ENCODE measurements at places on chromosomes 5 and 9. TPM values are rescaled to one million over a fixed set of nuclear protein-coding genes. Genes with fewer than 3 reads are reported as not detected.

The SLC25A48 gene
- total RNA-seq = 1.4 TPM

GRCh38 chr5:116137544-116138378 is 52.9 kb downstream of the COMMD10 start:
- no peak for DNase-seq

The CCL21 gene
- 2.0 TPM for total RNA-seq

The CCNI2 gene
- 4.5 TPM for total RNA-seq

DNA sequence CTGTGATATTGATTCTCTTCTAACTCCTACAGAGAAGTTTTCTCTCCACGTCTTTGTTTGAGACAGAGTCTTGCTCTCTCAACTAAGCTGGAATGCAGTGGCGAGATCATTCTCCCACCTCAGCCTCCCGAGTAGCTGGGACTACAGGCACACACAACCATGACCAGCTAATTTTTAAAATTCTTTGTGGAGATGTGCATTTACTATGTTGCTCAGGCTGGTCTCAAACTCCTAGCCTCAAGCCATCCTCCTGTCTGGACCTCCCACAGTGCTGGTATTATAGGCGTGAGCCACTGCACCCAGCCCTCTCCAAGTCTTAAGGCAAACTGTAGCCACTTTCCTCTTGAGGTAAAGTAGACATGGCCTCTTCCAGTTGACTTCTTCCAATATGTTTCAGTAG is 72.2 kb downstream of the SNX18 start:
- no peak for DNase-seq

The TMEM167A gene
- total RNA-seq = 34.7 TPM

The PCSK5 gene
- total RNA-seq = 50.6 TPM

The ATP6V1G1 gene
- 233 TPM for total RNA-seq

- no peak for DNase-seq
These were observed 267.8 kb downstream of the MAT2B start for GRCh38 chr5:163773226-163773625.

DNA sequence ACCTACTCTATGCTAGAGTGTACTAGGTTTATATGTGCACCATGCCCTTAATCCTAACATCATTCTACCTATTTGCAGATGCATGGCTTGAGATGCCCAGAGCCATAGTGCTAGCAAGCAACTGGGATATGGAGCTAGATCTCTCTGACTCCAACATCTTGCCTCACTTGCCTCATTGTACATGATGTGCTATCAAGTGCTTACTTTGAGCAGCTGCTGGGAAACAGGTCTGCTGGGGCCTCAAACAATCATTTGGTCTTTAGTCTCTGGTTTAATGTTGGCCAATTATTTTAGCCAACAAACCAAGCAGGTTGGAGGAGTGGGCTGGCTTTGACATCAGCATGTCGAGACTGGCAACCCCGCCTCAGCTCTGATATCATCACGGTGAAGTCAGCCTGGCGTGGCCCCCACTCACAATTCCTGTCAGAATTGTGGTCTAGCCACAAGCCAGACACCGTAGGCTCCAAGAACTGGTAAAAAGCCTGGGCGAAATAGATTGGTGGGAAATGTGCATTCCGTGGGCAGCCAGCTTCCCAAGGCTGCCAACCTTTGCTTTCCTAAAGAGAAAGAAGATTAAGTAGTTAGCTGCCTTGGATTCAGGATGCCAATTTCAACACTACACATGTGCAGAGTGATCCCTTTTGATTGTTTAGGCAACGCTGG is 21.1 kb upstream of the GAS1 start:
- no peak for DNase-seq

The NEUROG1 gene
- total RNA-seq = not detected

The SPATA9 gene
- total RNA-seq = 7.4 TPM

GRCh38 chr9:89097219-89097618 is 81.4 kb downstream of the SHC3 start:
- DNase-seq = no peak

DNA sequence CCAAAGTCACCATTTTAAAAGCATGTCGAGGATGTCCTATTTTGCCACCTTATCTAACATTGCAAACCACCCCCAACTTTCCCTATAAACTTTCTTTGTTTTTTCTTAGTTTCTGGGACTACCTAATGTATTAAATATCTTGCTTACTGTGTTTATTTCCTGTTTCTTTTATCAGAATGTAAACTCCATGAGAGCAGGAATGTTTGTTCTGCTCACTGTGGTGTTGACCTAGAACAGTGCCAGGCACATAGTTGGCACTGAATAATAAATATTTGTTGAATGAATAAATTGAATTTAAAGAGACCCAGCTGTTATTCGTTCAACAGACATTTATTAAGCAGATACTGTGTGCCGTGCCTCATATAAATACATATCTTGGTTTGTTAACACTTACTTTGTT is 35.2 kb downstream of the MACIR start:
- no peak for DNase-seq

The MARVELD2 gene
- 6.9 TPM for total RNA-seq

The SPATA31C1 gene
- total RNA-seq = 13.5 TPM

- no peak for DNase-seq
These were observed 134.6 kb downstream of the TTLL11 start for GRCh38 chr9:121958530-121958929.

Data from testis (tissue), 5 donors.